ENCODE measurements at places on chromosomes 11 and 22. TPM values are rescaled to one million over a fixed set of nuclear protein-coding genes. Genes with fewer than 3 reads are reported as not detected.

DNA sequence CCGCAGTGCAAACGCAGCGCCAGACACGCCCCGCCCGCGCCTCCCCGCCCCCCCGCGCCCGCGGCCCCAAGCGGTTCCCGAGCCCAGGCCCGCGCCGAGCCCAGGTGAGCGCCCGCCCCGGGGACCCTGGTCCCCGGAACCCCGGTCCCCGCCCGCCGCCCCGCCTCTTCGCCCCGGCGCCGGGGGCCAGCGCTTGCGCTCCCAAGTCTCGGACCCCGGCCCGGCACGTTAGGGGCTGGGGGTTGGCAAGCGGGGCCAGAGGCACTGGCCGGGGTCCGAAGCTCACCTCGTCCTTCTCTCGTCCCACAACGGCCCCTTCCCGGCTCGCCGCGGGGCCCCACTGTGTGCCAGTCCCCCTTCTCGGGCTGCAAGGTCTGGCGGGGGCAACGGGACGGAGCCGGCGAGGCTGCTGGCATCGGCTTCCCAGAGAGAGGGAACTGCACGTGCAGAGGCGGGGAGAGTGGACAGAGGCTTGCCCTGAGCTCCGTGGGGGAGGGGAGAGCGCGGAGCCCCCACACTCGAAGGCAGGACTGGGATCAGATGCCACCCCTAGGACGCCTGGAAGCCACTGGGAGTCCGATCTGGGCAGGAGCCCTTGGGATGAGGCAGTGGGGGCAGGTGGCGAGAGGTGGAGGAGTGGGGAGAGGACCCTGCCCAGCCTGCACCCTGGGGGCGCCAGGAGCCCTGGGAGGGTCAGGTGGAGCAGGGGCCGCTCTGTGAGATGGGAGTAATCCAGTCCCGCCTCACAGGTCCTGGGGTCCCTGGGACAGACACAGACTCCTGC, 1.8 kb upstream of the AIFM3 start:
- DNase-seq = no peak

The CFAP300 gene
- 3.9 TPM for total RNA-seq

DNA sequence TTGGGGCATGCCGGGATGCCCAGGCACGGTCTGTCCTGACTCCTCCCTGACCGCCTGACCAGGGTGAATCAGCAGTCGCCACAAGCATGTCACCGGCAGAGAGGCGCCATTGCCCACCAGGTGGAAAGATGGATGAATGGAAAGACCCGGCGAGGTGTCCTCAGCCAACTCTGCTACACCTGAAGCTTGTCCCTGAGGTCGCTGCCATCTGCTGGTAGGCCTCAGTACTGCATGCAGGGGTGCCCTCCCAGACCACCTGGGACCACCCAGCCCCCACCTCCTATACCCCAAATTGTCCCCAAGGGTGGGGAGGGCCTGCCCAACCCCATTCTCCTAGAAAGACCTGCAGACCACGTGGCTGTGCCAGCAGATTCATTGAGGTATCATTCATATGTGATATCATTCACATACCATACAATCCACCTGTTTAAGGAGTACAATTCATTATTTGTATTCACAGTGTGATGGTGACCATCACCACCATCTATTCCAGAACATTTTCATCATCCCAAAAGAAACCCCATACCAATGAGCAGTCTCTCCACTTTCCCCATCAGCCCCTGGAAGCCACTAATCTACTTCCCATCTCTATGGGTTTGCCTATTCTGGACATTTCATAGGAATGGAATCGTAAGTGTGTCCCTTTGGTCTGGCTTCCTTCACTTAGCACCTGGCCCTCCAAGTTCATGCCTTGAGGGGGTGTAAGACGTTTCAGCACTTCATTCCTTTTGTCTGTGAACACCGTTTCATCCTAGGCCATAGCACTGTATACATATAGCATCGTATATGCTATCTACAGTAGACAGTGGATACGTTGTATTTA, 17.5 kb downstream of the FGF3 start:
- peak; percentile 53 for DNase-seq

DNA sequence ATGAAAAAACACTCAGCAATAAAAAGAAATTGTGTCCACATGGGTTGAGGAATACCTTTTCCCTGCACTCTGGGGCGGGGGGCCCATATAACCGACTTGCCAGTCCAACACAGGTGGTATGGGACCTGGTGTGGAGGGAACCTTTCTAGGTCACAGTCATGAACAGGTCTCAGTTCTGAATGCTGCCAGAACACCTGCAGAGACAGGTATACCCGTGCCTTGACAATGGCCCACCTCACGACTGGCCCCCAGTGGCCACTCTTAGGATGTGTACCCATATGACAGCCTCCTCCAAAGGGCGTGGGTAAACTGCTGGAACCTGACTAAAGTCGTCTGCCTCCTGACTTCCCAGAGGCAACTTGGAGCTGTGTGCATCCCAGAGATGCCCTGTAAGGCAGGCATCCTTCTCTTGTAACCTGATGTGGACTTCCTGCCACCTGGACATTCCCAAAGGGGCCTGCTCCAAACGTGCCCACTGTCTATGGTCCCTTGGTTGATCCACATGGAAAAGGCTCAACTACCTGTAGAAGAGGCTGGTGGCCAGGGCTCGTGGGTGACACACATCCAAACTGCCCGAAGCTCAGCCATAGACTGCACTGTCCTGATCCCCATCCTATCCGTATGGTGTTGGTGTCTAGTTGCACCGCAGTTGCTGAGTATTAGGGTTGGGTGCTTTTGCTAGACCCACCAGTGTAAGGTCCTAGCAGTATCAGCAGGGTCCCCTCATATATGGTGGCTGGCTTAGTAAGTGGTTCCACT, 859.3 kb downstream of the BRD1 start:
- peak; percentile 1 for DNase-seq

The NRXN2 gene
- total RNA-seq = not detected

DNA sequence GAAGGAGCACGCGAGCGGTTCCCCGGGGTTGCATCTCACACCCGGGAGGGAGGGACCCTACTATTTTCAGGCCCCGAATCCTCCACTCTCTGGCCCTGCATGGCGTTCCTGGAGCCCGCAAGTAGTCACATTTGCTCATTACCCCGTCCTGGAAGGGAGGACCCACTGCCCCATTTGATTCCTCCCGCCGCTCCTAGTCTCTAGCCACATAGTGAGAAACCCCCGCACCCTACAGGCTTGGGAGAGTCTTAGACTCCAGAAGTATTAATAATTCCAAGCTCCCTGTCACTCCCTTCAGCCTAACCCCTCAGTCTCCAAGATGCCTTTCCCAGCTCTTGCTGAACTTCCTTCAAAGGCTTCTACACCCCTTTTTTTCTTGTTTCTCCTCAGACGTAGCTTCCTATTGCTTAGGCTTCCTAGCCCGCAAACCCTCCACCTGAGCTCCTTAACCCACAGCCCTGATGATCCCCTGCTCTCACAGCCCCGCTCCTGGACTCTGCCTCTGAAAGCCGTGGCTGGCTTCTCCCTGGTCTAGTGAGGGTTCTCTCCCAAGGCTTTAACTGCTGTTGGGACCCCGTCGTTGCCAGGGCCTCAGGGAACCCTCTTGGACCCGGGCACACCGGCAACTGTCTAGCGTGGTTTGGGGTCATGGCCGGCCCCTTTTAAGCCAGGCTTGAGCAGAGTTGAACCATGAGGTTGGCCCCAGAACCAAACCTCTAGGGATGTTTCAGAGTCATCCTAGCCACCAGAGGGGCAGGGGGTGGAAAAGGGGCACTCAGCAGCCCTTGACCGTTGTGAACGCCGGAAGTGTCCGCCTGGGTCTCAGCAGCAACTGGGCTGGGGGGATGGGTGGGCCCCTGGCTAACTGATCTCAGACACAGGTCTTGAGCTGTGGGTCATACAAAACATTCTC, 862 bp downstream of the GGA1 start:
- DNase-seq = peak; percentile 19

- DNase-seq = no peak
Observed at GRCh38 chr11:108084811-108085210, 36.6 kb upstream of the ACAT1 start.

DNA sequence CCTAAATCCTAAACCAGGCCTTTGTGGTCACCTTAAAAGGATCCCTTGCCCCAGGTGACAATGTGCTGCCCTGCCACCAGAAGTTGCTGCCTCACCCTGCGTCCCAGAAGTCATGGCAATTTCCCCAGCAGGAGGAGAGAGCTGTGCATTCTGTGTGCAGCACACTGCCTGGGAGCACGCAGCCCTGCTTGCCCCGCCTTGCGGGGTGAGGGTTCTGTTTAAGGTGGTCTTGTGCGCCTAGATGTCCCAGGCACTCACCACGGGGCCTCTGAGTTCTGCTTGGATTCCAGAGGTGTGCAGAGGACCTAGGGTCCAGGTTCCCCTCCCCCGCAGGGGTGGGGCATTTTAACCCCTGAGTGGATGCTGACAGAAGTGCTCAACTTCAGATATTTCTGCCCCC, 95.0 kb downstream of the GRAMD1B start:
- no peak for DNase-seq

- no peak for DNase-seq
Observed at GRCh38 chr22:47406896-47407295, 644.4 kb downstream of the TBC1D22A start.

GRCh38 chr11:5689551-5689983, at the start of gene TRIM22:
TRIM22 (plus strand) TSS chr11:5689790; CDS start chr11:5696233, 6,443 bp downstream.
- DNase-seq = no peak

DNA sequence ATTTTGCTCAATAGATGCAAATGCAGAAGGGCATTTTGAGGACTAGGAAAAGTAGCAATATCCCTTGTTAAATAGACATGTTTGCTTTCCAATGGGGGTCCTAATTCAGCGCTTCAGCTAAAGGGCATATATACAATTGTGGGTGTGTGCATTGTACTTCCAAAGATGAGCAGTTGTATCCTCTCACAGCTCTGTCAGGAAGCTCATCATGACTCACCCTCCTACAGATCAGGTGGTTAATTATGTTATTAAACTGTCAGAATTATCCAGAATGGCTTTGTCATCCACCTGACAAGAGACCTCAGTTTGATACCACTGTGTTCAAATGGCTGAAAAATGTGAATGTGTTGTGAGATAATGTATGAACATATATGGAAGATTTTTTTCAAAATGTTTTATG, 252.2 kb upstream of the MTNR1B start:
- DNase-seq = no peak

DNA sequence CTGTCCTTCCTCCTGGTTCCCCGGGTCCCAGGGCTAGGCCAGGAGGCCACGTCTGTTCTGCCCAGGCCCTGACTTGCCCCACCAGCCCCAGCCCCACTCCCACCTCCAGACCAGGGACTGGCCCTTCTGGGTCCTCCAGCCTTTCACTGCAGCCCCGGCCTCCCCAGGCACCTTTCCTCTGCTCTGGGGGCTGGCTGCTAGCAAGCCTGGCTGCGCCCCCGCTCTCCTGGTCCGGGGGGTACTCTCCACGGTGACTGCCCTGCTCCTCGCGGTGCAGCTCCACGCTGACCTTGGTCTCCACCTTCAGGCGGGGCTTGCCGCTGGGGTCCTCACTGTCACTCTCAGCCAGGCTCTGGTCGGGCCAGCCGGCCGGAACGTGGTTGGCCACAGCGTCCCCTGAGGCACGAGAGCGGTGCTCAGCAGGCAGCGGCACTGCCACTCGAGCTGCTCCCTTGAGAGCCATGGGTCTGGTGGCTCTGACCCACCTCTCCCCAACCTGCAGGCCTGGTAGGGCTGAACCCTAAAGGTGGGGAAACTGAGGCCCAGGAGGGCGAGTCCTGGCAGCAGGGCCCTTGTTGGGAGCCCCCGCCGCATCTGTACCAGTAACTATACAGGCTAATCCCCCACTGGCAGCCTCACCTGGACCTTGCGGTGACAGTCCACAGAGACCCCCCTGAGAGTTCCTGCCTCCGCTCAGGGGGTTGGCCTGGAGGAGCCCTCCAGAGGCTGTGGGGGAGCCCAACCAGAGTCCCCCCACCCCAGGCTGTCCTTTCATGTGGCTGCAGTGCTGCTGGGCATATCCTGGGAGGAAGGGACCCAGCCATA, 29.0 kb downstream of the TRMU start:
- no peak for DNase-seq

The FEN1 gene
- total RNA-seq = 132 TPM

GRCh38 chr11:115944596-115944995, 440.4 kb upstream of the CADM1 start:
- no peak for DNase-seq

DNA sequence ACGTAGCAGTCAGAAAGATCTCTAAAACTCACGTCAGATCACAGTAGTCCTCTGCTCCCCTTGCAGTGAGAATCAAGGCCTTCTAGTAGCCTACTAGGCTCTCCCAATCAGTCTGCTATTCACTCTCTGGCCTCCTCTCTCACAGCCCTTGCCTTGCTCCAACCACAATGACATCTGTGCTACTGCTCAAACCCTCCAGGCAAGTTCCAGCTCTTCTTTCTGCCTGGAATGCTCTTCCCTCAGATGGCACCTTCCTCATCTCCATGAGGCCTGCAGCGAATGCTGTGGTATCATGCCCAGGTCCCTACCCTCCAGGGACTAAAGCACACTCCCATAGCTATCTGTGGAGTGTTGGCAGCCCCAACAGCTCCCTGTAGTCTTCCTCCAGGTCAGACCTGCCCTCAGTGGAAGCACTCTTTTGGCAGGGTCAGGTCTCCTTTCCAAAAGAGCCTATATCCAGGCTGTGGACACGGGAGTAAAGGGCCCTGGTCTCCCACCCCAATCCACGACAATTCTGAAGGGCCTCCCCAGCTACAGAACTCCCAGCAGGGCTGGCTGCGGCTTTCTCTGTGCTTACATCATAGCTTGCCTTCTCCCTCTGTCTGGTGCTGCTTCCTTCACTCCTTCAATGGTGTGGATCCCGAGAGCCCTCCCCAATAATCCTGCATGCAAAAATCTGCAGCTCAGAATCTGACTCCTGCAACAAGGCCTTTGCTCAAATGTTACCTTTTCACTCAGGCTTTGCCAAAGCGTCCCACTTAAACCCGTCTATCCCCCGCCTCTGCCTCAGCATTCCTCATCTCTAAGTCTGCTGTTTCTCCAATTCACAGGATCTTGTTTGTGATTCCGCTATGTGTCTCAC, 8.9 kb downstream of the HIRA start:
- DNase-seq = no peak

- peak; percentile 19 for DNase-seq
Observed at GRCh38 chr11:113519989-113520613, 44.9 kb upstream of the DRD2 start.

DNA sequence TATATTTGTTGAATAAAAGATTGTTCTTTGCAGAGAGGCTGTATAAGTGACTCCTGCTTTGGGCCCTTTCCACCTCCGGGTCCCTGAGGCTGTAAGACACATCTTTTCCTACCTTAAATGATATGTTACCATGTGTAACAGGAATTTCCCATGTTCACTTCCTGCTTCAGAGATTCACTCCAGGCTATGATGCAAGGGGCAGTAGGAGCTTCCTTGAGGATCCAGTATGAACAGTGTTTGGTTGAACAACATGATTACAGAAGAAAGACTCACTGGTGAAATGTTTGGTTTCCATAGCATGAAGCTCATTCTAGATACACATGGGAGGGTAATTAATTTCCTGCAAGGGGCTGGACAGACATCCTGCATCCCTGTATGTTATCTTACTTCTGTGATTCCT, 25.6 kb upstream of the ZDHHC13 start:
- no peak for DNase-seq

- no peak for DNase-seq
Observed at GRCh38 chr22:40020956-40021355, 26.2 kb downstream of the FAM83F start.

The SYCE3 gene
- total RNA-seq = 1.3 TPM

DNA sequence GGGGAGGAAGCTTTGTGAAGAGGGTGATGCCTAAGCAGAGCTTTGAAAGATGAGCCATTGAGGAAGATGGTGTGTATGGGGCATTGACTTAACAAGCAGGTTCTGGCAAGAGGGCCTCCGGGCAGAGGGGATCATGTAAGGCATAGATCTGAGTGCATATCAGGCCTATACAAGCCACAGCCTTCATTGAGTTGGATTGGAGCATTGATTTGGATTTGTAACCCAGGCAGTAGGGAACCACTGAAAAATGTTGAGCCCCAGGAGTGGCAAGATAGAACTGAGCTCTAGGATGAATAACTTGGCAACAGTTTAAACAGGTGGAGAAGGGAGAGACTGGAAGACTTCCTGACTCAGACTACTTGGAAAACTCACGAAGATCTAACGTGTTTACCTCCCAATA, 21.4 kb downstream of the PANX1 start:
- no peak for DNase-seq

The C11orf87 gene
- not detected for total RNA-seq

Measured in PC-3 (cell line).